ENCODE measurements at places on chromosomes 5 and 9.

DNA sequence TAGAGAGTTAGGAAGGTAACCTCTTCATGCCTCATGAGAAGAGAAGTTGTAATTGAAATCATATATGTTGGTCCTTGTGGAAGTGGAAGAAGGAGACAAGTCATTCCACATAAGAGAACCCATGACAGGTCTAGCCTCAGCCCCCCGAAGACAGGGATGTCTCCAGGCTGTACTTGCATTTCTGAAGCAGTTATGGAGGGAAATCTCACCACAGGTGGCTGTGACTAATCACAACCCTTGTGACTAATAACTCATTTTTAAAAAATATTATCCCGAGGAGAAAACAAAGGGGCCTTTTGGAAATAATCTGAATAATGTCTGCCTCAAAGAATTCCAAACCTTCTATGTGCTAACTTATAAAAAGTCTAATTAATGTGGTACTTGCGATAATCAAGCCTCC, 262.1 kb upstream of the RPS23 start:
- no peak for DNase-seq

- DNase-seq = no peak
Measured at GRCh38 chr5:54533541-54534190, 16.1 kb downstream of the SNX18 start.

DNA sequence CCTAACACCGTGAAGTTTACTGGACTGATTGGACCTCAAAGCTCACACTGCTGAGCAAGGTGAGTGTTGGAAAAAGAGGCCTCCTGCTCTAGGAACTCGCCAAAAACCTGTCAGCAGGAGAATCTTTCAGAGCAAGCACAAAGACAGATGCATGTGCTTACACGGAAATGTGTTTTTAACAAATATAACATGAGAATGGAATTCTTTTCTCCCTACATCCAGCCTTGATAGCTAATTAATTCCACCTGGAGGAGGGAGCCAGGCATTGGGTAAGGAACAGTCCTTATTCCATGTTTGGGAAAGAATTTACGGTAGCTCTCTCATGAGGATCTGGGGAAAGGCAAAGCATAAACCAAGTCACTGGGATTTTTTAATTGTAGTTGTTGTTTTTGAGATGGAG, 98.8 kb downstream of the KLF4 start:
- no peak for DNase-seq

DNA sequence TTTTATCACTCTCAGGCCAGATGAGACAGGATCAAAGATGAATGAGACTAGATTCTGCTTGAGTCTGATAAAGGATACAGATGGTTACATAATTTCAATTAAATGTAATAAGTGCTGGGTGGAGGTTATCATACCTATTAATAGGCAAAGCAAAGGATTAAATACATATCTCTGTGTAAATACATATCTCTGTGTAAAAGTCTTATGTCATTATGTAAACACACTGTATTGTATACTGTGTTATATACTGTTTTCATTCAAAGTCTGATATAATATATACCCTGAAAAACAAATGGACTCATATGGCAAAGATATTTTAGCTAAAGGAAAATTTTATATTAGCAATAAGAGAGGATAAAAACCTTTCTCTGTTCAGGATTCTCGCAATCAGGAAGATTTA, 605.8 kb upstream of the PTGER4 start:
- DNase-seq = no peak

DNA sequence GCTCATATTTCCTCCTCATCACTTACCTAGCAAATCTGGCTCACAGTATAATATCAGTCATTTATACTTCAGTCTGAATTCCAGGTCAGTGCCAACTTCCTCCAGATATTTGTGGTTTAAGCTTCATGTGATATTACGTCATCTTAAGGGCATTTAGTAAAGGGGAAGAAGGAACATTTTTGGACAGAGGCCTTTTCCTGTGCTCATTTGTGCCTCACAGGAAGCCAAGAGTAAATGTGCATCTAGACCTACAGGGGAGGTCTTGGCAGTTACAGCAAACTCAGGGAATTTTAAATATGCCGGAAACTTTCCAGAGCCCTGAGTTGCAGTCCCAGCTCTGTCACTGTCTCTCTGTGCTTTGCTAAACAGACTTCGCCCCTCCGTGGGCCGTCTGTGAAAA, 12.3 kb upstream of the KCNIP1 start:
- DNase-seq = no peak
